ENCODE measurements at places on chromosomes 2 and 18.
A peak's percentile ranks its signal among the peaks of the same experiment; 100 is the strongest.

GRCh38 chr2:85259101-85259590 lies 68.6 kb downstream of the TGOLN2 start:
- no peak for DNase-seq

DNA sequence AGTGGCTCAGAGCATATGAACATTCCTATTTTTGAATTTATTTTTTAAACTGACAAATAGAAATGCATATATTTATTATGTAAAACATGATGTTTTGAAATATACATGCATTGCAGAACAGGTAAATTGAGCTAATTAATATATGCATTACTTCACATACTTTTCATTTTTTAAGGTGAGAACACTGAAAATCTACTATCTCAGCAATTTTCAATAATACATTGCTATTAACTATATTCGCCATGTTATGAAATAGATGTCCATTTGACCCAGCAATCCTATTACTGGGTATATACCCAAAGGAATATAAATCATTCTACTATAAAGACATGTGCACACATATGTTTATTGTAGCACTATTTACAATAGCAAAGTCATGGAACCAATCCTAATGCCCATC lies 717.7 kb upstream of the PIK3C3 start:
- DNase-seq: no peak

DNA sequence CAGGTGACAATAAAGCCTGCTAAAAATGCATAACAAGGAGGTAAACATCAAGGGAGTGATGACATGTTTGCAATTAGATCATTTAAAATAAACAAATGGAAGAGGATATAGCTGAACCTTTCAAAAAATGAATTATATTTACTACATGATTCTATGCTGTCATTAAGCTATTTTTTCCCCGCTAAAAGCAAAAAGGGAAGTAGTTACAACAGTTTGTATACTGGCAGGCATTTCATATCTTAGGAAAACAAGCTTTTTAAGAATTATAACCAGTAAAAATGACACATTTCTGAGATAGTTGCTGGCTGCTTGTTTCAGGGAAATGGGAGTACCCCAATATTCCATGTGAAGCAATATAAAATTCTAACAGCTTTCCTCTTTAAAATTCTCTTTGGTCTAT lies 89.1 kb upstream of the ITGB6 start:
- DNase-seq: no peak

DNA sequence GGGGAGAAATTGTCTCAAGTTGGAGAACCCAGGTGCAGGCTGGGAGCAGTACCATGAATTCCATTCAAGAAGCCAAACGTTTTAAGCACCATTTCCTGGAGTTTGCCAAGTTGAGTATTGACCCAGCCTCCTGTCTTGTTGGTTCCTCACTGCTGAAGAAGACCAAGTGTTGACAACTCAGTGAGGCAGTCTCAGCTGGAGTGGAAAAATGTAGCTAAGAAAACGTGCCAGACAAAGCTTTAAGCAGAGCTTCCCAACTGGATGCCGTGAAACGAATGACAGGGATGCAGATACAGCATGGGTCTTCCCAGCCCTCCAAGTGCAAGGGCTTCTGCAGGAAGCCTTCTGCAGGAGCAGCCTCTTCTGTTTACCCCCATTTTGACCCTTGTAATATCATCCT lies 778 bp upstream of the INPP1 start:
- DNase-seq: no peak

DNA sequence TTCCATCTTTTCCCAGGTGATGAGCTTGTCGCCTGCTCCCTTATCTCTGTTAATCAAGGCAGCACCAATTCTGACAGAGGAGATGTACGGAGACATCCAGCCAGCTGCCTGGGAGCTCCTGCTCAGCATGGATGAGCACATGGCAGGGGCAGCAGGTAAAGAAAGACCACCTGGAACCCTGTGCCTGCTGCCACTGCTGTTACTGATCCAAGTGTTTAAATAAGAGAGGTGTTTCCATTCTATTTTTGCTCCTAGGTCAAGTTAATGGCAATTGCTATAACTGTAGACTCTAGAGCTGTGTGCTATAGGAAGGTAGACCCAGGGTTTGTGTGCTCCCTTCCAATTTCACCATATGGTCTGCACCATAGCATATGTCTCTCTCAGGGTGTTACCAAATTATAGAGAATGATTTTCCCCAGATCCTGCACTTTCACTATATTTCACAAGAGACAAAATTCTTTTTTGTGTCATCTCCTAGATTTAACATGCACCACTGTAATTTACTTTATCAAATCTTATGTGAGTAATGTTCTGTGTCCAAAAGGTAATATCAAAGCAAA lies 88.6 kb upstream of the RPE start:
- no peak for DNase-seq

DNA sequence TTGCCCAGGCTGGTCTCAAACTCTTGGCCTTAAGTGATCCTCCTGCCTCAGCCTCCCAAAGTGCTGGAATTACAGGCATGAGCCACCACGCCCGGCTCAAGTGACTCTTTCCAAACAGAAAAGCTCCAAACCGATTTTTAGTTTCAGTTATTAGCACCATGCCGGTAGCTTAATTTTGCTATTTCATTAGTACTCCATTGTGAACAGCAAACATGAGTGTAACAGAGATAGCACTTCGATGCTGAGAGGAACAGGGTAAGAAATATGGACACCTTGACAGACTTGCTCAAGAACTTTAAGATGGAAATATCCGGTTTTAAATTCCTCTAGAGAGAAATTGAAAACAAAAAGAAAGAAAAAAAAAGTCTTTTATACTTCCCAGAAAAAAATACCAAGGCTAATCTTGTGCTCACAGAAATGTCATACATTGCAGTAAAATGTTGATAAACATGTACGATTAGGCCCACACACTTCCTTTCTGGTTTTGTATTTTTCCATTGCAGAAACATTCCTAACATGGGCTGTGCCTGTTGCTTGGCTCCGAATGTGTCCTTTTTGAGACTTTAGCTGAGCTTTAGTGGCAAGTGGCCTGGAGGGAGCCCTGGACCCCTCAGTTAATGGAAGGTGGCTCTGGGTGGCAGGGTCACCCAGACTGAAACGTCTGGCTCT lies 18.3 kb downstream of the FHL2 start:
- DNase-seq: no peak

- peak; percentile 27 for DNase-seq
Measured at GRCh38 chr2:73292906-73293533, 328 bp downstream of the EGR4 start.

DNA sequence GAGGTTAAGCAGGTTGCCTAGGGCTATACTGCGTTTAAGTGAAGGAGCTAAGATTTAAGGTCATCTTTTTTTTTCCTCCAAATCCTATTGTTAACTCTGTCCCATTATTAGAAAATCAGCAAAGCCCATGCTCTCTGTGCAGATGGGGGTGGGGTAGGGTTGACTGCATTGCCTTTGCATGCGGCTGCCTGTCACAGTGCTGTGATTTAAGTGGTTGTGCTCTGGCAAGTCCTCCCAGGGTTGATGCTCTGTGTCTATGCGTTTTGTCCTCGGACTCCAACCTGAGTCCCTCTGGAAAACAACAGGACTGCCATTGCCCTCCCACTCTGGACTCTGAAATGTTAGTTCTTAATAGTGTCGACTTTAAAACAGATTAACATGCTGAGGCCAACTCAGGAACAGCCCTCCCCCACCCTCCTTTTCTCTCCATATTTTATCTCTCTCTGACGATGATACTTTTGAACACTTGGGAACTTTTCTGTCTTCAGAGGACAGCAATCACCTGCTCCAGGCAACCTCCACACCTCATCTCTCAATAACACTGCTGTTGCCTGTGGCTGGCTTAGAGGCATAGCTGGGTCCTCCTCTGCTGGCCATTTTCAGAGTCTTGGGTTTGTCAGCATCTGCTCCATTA lies 5.8 kb downstream of the FHOD3 start:
- DNase-seq: no peak

DNA sequence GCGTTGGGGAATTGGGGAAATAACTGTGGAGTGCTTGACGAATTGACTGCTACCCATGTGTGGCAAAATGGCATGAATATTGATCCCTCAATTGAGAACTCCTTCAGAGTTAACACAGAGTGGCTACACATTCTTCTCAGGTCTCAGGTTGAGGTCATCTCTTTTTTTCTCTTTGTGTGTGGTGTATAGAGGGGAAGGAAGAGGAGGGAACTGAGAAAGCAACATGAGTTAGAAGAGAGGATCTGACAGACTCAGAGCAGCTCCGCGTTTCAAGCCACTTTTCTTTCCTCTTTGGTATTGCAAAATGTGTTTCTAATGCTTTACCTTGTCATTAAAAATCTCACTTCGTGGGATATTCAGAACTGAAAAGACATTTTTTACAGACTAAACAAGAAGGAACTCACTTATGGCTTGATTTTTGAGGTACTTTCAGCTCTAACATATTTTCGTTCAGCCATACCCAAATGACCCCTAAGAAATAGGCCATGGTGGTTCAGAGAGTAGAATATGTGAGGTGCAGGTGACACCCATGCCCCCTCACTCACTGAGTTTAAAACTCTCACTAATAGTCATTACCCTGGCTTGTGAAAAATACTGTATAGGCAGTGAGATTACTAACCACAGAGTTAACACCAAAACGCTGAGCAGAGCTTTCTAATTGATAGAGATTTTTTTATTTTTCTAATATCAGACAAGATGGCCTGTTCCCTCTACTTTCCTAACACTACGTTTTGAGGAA lies 22.5 kb downstream of the STAT4 start:
- no peak for DNase-seq

DNA sequence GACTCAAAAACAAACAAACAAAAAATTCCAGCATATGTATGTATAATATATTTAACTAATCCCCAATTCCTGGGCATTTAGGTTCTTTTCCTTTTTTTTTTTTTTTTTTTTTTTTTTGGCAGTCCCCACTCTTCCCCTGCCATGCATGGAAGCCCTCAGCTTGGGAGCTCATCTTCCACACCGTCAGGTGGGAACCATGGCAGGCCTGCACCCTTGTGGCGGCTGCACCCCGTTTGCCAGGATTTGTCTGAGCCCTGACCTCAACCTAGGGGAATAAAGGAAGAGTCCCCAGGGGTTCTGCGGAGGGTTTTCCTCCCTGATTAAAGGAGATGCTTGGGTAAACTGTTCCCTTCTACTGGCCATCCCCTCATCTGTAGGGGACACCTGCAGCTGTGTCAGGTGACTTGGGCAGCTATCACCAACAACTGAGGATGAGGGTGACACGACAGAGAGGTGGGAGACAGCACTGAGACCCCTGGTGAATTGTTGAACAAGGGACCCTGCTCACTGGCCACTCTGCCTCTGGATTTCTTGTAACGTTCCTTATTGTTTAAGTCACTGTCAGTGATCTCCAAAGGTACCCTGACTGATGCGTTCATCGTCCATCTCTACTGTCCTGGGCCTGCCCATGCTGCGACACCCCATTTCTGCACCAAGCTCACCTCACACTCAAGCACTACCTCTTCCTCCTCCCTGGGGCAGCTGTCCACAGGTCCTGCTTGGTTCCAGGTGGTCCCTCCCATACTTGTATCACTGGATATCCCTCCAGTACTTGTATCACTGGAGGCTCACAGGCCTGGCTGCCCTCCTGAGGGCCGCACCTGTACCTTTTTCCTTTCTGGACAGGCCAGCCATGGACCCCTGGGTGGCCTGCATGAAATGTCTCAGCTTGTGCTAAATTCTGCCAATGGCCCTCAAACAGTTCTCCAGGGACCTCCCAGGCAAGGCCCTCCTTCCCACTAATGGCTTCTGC lies 14.5 kb downstream of the TMEM185B start:
- DNase-seq: no peak

GRCh38 chr2:8021921-8022320 lies 659.9 kb upstream of the ID2 start:
- no peak for DNase-seq

GRCh38 chr2:71530641-71531332 lies 77.4 kb downstream of the DYSF start:
- no peak for DNase-seq

DNA sequence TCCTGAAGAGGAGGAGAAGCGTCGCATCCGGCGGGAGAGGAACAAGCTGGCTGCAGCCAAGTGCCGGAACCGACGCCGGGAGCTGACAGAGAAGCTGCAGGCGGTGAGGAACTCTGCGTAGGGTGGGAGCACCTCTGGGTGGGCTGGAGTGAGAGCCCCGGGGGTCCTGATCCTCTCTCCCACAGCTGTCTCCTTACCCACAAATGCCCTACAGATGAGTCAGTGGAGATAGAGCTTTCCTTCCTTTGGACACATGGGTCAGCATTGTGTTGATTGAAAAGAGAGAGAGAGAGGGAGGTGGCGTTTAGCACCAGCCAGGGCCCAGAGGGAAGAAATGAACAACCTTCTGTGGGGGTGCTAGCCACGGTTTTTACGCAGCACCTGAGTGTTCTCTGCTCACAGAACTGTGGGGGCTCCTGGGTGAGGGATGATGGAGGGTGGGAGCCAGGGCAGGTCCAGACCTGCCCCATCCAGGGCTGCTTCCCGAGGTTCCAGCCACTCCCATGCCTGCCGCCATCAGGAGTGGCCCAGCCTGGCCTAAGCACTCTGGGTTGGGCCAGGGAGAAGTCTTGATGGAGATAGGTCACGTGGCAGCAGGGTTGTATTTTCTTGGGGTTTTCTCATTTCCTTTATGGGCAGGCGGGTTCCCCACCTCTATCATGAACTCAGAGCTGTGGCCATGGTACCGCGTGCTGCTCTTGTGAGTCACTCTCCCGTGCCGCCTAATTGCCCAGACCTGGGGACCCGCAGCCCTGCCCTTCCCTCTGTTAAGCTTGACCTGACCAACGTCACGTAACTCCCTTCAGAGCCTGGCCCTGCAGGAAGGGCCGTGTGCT lies 16.3 kb downstream of the FOSL2 start:
- no peak for DNase-seq

DNA sequence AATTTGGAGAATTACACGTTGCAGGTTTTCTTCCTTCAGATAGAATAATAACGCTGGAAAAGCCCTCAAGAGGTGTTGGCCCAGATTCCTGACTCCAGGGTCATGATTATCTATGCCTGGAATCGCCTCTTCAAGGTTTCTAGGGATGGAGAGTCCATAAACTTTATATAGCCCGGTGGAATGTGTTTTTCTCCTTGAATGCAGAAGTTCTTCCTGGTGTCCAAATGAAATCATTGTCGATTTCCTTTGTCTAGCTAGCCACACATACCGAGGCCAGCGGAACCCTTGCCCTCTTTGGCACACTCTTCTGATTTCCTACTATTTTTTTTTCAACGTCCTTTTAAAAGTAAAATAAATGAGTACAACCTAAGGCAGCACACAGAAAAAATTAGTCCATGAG lies 117.8 kb downstream of the PID1 start:
- DNase-seq: no peak
